Aortic smooth muscle cell (primary cell): ENCODE measurements at places on chromosomes 6 and 20. TPM values are rescaled to one million over a fixed set of nuclear protein-coding genes. Genes with fewer than 3 reads are reported as not detected.

Gene LKAAEAR1
- total RNA-seq: not detected in 2 replicates

Gene SLC24A3
- total RNA-seq: 0.66 and 0.68 TPM in 2 replicates

Gene ZSCAN23
- total RNA-seq: 3.2 and 3.4 TPM in 2 replicates

Gene SLC52A3
- total RNA-seq: not detected in 2 replicates

Gene GLP1R
- not detected in 2 replicates for total RNA-seq

Gene BNIP5
- total RNA-seq: not detected in 2 replicates

Gene FRMD1
- not detected in 2 replicates for total RNA-seq

Gene RNF182
- 0.06 and 0.40 TPM in 2 replicates for total RNA-seq

Gene SLC22A2
- total RNA-seq: 0.13 TPM in 1 of 2 replicates, not detected in the other

Gene RIMS4
- 0.06 TPM in 1 of 2 replicates, not detected in the other for total RNA-seq

Gene TUBB1
- under 0.01 and 0.06 TPM in 2 replicates for total RNA-seq
